NCI-H510A (cell line): ENCODE measurements at places on chromosomes 1 and 21.

DNA sequence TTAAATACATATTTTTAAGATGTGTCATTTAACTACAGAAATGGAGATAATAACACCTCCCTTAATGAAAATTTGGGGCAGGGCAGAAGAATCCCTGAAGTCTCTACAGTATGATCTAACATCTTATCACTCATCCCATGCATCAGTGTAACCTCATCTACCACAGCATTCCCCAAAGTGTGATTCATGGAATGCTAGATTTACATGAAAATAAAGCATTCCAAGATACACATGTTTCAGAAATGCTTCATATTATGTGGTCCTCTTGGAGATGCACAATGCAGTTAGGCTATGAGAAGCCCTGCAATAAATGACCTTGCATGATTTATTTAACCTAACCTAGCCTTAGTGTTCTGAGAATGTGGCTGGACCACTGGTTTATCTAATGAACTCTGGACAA lies 166.9 kb upstream of the SYT6 start:
- DNase-seq, result no peak

DNA sequence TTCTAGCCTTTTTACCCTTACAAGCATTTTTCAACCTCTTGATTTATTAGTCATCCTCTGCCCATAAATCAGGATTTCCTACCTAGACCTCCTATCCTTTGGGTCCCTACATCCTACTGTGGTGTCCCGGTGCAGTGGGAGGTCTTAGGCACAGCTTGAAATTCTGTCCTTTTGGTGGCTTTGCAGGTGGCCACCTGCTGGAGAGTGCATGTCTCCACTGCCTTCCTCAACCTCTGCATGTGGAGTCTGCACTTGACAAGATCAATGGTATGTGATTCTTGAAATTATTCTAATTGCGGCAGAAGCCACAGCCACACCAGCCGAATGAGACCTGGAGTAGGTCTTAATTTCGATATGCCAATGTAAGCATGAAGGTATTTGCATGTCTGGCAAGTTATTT lies 11.4 kb upstream of the KCNA3 start:
- DNase-seq, result no peak

GRCh38 chr1:151806170-151806569 lies 951 bp upstream of the LINGO4 start:
- no peak for DNase-seq

GRCh38 chr1:153945131-153945794 lies 1.3 kb downstream of the DENND4B start:
- DNase-seq, result no peak

DNA sequence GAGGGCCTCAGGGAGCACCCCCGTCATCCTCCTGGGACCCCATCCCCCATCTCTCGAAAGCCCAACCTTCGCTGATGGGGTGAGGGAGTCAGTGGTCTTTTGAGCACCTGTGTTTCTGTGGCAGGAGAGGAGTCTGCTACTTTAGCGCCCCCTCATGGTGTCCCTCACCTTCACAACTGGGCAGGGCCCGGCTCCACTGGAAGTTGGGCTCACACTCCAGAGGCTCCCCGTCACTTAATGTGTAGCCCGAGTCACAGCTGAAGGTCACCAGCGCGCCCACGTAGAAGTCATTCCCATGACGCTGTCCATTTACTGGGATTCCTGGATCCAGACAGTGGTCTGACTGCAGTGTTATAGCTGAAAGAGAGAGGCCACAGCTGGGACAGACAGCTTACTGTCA lies 139.5 kb upstream of the HMGB4 start:
- DNase-seq, result no peak

DNA sequence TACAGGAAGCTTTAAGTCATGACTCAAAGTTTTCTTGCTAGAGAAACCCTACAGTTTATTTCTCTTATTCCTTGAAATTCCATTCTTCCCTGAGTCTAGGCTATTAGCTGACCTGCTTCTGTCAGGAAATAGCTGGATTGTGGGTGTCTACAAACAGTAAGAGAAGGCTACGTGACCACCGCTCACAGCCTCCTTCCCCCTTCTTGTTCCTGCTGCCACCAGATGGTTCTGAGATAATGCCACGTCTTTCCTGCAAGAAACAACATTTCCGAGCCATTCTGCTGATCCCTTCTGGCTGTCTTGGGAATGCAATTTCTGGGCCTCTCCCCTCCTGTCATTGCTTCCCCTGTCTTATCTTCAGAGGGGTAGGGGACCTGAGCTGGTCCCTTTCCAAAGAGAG lies 128.9 kb upstream of the SGIP1 start:
- DNase-seq, result no peak

DNA sequence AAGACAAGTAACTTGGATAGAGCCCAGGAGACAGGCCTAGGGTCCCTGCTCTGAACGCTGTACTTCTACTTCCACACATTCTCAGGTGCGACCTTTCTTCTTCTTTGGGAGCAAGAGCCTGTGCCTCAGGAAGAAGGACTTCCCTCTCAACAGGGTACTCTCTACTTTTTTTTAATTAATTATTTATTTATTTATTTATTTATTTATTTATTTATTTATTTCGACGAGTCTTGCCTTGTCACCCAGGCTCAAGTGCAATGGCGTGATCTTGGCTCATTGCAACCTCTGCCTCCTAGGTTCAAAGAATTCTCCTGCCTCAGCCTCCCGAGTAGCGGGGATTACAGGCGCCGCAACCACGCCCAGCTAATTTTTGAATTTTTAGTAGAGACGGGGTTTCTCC lies 361.6 kb downstream of the FAM72C start:
- no peak for DNase-seq

- peak; percentile 55 for DNase-seq
These were observed 96.6 kb upstream of the TNR start for GRCh38 chr1:175839779-175840669.

- no peak for DNase-seq
These were observed 25.2 kb upstream of the RCAN1 start for GRCh38 chr21:34639882-34640788.

- DNase-seq, result no peak
These were observed 101.7 kb downstream of the ADAMTS1 start for GRCh38 chr21:26743524-26743923.

DNA sequence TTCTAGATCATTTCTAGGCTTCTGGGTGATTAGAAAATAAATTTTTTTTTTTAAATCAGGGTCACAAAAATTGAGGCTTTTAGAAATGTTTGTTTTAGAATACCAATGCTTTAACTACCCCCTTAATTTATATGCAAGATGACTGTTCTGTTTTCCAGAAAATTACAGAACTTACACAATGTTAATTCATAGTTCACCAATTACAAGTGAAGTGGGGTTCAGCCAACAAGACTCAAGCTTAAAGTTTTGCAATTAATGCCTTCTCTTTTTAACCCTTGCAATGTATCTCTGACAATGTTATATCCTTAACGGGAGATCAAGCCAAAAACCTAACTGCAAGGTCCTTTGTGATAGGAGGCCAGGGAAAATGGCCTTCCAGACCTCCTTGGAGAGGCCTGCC lies 5.6 kb downstream of the PRELP start:
- no peak for DNase-seq

- no peak for DNase-seq
These were observed 25.5 kb downstream of the RGL1 start for GRCh38 chr1:183830389-183830788.
